ENCODE measurements at places on chromosomes 4 and X. TPM values are rescaled to one million over a fixed set of nuclear protein-coding genes. Genes with fewer than 3 reads are reported as not detected.

Gene PCDH19
- 4.2 TPM for total RNA-seq

Gene PNPLA4
- 9.5 TPM for total RNA-seq

Gene TMEM150C
- 6.5 TPM for total RNA-seq

Gene BMPR1B
- 13.9 TPM for total RNA-seq

Gene ADH1B
- total RNA-seq: 753 TPM

Gene HCFC1
- total RNA-seq: 41.8 TPM

Gene KLHL4
- 1.2 TPM for total RNA-seq

GRCh38 chr4:78606530-78607095 lies 55.0 kb downstream of the ANXA3 start:
- DNase-seq: no peak
- H3K27ac ChIP-seq: no peak overlapping the region
- H3K4me3 ChIP-seq: no peak overlapping the region
- no peaks in the 10 kb centered on the region for H3K36me3 ChIP-seq

DNA sequence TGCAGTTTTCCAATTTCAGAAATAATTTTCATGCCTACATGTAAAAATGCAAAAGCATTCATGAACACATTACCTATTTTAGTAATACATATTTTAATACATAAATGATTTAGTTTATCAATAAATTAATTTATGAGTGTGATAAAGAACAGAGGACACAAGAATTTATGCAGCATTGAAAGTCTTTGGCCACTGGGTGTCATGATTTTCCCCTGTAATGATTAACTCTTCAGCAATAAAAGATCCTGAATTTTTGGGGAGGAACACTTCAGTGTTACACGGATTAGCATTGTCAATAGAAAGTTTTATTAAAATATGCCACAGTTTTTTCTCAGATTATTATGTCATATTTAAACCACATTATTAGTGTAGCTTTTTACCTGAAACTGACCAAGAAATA lies 8.6 kb upstream of the VCX2 start:
- no peak overlapping the region for H3K27ac ChIP-seq
- DNase-seq: no peak
- H3K4me3 ChIP-seq: no peak overlapping the region

- H3K4me1 ChIP-seq: no peaks in the 10 kb centered on the region
- H3K27ac ChIP-seq: no peak overlapping the region
- no peak for DNase-seq
These were observed 29.8 kb downstream of the SAGE1 start for GRCh38 chrX:135923353-135923752.

DNA sequence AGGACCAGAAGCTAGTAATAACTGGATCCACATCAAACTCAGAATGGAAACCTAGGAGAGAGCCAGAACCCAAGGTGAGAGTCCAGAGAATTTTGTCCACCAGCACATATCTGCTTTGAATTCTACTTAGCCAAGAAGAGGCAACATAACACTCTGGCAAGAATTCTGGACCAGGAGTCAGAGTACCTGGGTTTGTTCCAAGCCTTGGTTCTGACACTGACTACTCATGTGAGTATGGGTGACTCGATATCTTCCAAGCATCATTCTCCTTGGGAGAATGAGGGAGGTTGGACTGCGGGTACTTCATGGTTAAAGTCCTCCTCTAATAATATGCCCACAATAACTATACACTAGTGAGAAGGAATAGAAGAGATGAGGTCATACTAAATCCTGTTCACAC lies 144.0 kb upstream of the JADE1 start:
- no peaks in the 10 kb centered on the region for H3K36me3 ChIP-seq
- DNase-seq: no peak
- no peak overlapping the region for H3K4me3 ChIP-seq
- H3K4me1 ChIP-seq: no peaks in the 10 kb centered on the region
- H3K27ac ChIP-seq: no peak overlapping the region

DNA sequence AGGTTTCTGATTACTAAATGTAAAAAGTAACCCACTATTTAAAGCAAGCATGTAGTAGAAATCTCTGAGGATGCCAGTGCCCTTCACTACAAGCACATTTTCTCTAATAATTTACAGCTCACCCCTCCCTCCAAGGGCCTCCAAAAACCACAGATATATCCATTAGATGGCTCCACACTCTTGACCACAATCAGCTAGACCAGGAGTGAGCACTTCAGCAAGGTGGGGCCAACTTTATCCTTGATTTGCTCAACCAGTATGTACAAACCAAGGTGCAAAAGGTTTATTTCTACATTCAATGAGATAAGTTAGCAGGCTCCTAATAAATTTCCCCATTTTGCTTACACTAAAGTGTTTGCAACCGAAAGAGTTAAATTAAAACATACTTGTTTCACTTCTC lies 35.8 kb downstream of the RFC1 start:
- H3K27ac ChIP-seq: no peak overlapping the region
- H3K4me3 ChIP-seq: no peak overlapping the region
- DNase-seq: no peak
- no peaks in the 10 kb centered on the region for H3K27me3 ChIP-seq
- H3K4me1 ChIP-seq: no peaks in the 10 kb centered on the region

DNA sequence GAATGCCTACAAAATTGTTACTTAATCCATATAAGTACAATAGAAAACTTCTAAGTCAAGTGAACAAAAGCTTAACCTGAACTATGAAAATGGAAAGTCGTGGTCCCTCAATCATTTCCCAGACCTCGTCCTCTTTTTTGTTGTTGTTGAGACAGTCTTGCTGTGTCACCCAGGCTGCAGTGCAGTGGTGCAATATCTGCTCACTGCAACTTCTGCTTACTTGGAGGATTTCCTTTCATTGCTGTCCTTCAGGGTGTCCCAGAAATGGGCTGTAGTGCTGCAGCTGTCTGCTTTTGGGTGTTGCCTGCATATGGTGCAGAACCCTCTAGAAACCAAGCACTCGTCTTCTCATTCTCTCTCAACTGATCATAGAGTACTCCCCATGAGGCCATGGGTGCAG lies 75.0 kb upstream of the IL2 start:
- H3K27ac ChIP-seq: no peak overlapping the region
- H3K36me3 ChIP-seq: no peaks in the 10 kb centered on the region
- no peaks in the 10 kb centered on the region for H3K4me1 ChIP-seq
- DNase-seq: no peak
- no peaks in the 10 kb centered on the region for H3K27me3 ChIP-seq
- H3K4me3 ChIP-seq: no peak overlapping the region

- H3K4me1 ChIP-seq: no peaks in the 10 kb centered on the region
- no peak for DNase-seq
- H3K27ac ChIP-seq: no peak overlapping the region
- H3K4me3 ChIP-seq: no peak overlapping the region
- H3K27me3 ChIP-seq: no peaks in the 10 kb centered on the region
These were observed 849.6 kb upstream of the POU3F4 start for GRCh38 chrX:82658492-82658891.

DNA sequence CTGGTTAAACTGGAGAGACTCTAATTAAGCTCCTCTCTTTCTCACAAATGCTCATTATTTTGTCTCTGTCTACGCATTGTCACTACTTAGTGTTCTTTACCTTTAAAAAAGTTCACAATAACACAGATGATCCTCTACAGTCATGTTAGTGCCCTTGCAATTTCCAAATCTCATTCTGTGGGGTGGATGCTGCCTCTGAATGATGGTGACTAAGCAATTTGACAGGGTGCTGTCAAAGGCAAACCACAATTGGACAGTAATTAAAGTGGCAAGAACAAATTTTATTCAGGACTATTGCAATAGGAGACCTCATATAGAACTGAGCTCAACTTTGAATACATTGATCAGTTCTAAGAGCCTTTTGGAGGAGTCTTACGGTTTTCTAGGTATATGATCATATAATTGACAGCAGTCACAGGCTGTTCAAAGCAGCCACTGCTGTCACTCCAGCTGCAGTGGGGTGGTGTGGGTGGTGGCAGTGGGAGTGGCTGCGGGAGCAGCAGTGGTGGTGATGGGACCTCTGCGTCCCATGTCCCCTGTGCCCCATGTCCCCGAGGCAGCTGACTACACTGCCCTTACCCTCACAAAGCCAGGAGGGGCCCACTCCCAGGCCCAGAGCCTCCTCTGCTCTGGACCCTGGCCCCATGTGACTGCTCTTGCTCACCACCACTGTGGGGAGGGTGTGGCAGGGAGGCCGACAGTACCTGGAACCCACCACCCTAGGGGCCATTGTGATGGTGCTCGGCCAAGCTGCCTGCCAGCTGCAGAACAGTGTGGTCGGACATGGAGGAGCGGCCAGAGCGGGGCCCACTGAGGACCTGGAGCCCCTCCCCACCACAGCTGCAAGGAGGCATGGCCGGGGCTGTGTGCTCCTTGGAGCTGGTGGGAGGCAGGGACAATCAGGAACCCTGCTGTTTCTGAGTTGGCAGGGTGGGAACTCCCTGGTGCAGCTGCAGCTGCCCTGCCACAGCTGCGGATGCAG lies 30.4 kb upstream of the PAGE1 start:
- H3K4me3 ChIP-seq: no peak overlapping the region
- no peaks in the 10 kb centered on the region for H3K27me3 ChIP-seq
- DNase-seq: no peak
- H3K36me3 ChIP-seq: no peaks in the 10 kb centered on the region
- no peak overlapping the region for H3K27ac ChIP-seq

DNA sequence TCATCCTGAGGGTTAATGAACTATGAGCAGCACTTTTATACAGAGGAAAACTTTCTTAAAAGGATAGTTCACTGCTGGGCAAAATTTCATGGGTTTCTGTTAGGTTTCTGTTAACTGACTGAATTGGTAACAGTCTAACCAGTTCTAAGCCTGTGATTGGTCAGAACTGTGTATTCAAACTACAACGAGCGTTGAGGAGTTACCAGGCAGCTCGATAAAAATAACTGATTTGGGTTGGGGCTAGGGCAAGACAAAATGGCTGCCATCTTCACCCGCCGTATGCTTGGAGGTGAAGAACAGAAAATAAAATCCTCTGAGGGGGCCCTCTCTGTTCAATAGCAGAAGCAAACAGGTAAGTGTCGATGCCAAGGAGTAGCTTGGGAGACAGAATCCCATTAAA lies 22.0 kb downstream of the FAM133A start:
- DNase-seq: no peak
- H3K4me3 ChIP-seq: no peak overlapping the region
- no peaks in the 10 kb centered on the region for H3K27me3 ChIP-seq
- H3K27ac ChIP-seq: no peak overlapping the region
- H3K4me1 ChIP-seq: no peaks in the 10 kb centered on the region

DNA sequence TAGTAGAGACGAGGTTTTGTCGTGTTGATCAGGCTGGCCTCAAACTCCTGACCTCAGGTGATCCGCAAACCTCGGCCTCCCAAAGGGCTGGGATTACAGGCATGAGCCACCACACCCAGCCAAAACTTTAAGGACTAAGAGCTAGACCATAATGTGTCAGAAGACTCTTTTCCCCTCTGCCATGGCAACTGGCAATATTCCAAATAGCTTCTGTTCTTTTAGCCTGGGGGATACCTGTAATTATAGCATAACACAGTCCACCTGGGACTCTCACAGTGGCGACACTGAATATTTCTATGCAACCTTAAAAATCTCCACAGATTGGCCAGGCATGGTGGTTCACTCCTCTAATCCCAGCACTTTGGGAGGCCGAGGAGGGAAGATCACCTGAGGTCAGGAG lies 45.5 kb upstream of the RBM47 start:
- no peak for DNase-seq
- no peak overlapping the region for H3K27ac ChIP-seq
- no peak overlapping the region for H3K4me3 ChIP-seq
- H3K4me1 ChIP-seq: no peaks in the 10 kb centered on the region
- no peaks in the 10 kb centered on the region for H3K27me3 ChIP-seq

GRCh38 chr4:123767806-123768205 lies 371.2 kb downstream of the SPRY1 start:
- DNase-seq: no peak
- H3K27ac ChIP-seq: no peak overlapping the region
- no peaks in the 10 kb centered on the region for H3K36me3 ChIP-seq
- no peaks in the 10 kb centered on the region for H3K4me1 ChIP-seq
- H3K4me3 ChIP-seq: no peak overlapping the region
- no peaks in the 10 kb centered on the region for H3K27me3 ChIP-seq

- no peaks in the 10 kb centered on the region for H3K27me3 ChIP-seq
- H3K4me1 ChIP-seq: no peaks in the 10 kb centered on the region
- no peaks in the 10 kb centered on the region for H3K36me3 ChIP-seq
- no peak overlapping the region for H3K4me3 ChIP-seq
These were observed 20.4 kb upstream of the SEPSECS start for GRCh38 chr4:25180524-25181131.

- no peaks in the 10 kb centered on the region for H3K4me1 ChIP-seq
- no peaks in the 10 kb centered on the region for H3K27me3 ChIP-seq
- H3K36me3 ChIP-seq: no peaks in the 10 kb centered on the region
These were observed 201.0 kb downstream of the PAPSS1 start for GRCh38 chr4:107519053-107519452.

DNA sequence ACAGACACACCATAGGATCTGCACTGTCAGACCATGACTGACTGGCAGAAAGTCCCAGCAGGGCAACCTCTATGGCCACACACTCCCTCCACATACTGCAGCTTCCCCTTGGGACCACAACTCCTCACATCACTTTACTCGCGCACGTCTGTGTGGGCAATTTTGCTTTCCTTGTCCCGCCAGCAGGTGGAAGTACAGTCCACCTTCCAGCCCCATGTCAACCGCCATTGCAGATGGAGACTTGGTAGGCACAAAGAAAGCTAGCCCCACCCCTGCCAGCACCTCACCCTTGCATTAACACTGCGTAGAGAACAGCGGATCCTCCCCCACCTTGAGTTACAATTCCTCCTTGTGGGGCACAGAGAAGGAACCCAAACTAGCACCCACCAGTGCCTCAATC lies 74.4 kb upstream of the NAP1L2 start:
- H3K4me1 ChIP-seq: no peaks in the 10 kb centered on the region
- no peak overlapping the region for H3K27ac ChIP-seq
- no peak overlapping the region for H3K4me3 ChIP-seq
- H3K36me3 ChIP-seq: no peaks in the 10 kb centered on the region

All from aorta (tissue), 5 donors.